Fibroblast of mammary gland (primary cell): ENCODE measurements at places on chromosomes 1 and 21.

- no peak for DNase-seq
Observed at GRCh38 chr1:6163191-6163972, 16.7 kb downstream of the CHD5 start.

- DNase-seq: peak; percentile 43
Observed at GRCh38 chr1:27357281-27358037, 9.3 kb downstream of the MAP3K6 start.

DNA sequence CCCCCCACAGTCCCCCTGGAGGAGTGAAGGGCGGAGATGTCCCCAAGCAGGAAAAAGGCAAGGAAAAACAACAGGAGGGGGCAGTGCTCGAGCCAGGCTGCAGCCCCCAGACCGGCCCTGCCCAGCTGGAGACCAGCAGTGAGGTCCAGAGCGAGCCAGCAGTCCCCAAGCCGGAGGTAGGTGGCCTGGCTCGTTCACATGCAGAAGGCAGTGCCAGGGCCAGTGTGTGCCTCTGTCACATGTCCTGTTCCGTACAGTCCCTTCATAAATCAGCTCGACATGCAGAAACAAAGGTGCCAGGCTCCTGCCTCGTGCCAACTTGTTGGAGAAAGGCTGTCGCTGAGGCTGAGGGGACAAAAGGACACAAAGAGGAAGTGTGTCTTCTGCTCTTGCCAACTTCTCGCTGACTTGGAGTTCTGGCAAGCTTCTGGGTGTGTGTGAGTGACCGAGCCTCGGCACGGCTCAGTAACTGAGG, 24.1 kb upstream of the MPZL1 start:
- DNase-seq: no peak

GRCh38 chr1:160032165-160032820, 503 bp upstream of the PIGM start:
- DNase-seq: no peak

- DNase-seq: no peak
Observed at GRCh38 chr1:201356701-201357100, 20.8 kb downstream of the TNNT2 start.

DNA sequence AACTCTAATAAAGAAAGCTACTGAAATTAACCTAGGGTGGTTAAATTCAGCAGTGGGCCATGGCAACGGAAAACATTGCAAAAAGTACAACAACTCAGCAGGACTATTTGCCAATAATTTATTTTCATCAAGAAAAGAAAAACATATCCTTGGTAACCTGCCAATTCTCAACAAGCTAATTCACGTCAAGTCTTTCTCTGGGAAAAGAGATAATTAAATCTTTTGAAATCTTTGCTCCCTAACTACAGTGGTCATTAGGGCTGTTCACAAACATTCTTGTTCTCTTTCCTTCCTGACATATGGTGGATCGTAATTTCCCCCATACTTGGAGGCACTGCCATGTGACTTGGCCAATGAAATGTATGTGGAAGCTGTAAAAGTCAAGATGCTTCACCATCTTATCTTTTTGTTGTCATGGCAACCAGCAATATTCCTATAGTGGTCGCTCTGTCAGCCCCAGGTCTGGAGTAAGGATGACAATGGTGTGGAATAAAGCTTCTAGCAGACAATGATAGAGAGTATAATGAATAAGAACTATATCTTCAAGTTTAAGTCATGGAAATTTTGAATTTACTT, 29.6 kb upstream of the ZNF326 start:
- no peak for DNase-seq

GRCh38 chr1:78420181-78420580, 70.6 kb upstream of the PTGFR start:
- peak; percentile 61 for DNase-seq

GRCh38 chr1:151003180-151003579, 3.5 kb downstream of the MINDY1 start:
- DNase-seq: no peak

DNA sequence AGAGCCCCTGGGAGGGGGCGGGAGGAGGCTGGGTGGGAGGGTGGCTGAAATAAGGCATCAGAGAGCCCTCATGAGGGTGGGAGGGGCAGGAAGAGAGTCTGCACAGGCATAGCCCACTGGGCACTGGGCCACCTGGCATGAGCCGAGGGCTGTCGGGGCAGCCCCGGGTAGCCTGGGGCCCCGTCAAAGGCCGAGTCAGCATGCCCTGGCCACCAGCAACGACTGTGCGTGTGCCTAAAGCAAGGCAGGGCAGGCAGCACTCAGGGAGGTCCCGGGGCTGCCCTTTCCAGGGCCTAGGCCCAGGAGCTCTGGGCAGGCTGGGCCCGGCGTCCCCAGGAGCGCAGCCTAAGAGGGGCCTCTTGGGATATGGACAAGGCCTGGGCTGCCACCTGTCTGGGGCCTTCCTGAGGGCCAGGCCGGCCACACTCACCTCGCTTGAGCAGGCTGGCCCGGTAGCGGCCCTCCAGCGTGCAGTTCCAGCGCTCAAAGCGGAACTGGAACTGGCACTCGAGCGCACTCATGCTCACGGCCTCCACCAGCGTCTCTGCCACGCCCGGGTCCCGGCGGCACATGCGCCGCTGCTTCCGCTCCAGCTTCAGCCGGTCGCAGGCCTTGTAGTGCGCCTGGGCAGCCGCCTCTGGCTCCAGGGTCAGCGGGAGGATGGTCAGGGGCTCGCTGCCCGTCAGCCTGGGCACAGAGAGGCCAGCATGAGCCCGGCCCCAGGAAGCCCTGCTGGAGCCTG, 22.7 kb downstream of the WNT9A start:
- no peak for DNase-seq

GRCh38 chr1:221289103-221289502, 409.9 kb downstream of the HLX start:
- DNase-seq: no peak
